ENCODE measurements at places on chromosomes 2 and 18.

DNA sequence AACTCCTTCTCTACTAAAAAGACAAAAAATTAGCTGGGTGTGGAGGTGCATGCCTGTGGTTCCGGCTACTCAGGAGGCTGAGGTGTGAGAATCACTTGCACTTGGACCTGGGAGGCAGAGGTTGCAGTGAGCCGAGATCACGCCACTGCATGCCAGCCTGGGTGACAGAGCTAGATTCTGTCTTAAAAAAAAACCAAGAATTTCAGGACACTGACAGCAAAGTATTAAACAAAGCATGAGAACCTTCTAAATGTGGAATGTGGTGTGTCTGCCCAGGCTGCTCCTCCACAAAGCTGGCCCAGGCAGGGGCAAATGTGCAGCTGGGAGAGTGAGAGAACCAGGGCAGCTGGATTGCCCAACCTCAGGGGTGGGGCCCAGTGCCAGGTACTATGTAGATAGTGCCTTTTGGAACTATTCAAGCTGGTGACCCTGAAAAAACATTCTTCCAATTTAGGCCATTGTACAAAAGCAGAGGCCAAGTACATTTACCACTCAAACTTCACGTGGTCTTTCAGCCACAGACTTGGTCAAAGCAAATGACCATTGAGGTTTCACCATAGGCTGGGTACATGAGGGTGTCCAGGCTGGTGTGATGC, 6.7 kb upstream of the UGT1A5 start:
- no peak for DNase-seq

GRCh38 chr2:13056259-13056843, 339.6 kb downstream of the TRIB2 start:
- DNase-seq = no peak

DNA sequence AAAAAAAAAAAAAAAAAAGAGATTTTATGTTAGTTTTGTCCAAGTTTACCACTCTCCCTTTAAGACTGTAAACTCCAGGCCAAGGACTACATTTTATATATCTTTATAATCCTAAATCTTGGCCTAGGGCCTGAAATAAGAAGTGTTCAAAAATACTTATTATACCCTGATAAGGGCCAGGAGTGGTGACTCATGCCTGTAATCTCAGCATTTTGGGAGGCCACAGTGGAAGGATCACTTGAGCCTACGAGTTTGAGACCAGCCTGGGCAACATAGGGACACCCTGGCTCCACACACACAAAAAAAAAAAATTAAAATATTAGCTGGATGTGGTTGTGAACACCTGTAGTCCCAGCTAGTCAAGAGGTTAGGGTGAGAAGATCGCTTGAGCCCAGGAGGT, 12.7 kb downstream of the TRIP12 start:
- no peak for DNase-seq

DNA sequence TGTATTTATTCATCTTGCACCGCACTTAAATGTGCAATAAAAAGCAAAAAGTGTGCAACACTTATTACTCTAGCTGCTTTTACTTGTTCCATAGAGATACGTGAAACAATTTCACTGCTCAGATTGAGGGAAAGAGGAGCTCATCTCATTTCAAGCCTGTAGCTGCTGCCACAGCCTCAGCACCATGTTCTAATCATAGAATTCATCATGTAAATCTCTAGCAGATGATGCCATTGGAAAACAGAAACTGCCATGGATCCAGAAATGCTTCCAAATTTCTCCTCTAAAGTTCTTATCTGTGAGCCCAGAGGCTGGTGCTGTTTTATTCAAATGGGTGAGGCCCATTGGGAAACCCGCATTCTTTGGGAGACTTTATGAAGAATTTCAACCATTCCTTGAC, 2.0 kb downstream of the CDC42EP3 start:
- DNase-seq = no peak

All from anterior cingulate cortex (tissue), 58 donors.